Activated CD4-positive, alpha-beta T cell treated with anti-CD3 and anti-CD28 coated beads, Interleukin-2, amount 50 U/mL, for 1 hour (primary cell): ENCODE measurements at places on chromosomes 2 and 18.
A peak's percentile ranks its signal among the peaks of the same experiment; 100 is the strongest.

DNA sequence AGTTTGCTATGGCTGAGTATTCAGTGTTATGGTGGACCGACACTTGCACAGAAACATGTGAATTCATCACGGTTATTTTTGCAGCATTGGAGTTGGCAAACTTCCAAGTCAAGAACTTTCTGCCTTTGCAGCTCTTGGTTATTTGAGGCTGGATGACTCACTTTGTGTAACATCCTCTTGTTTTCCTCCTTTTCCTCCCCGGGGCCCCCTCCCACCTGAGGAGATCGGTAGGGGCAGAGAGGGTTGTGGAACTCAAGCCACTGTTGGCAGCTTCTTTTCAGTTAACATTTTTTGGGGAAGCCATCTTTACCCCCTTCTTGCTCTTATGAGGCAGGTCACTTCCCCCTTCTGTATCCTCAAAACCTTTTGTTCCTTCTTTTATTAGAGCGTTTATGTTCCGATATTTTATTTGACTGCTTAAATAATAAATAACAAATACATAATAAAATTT lies 48.6 kb downstream of the DDX1 start:
- no peak for DNase-seq

- DNase-seq: no peak
These were observed 65.2 kb downstream of the POU3F3 start for GRCh38 chr2:104919127-104919526.

DNA sequence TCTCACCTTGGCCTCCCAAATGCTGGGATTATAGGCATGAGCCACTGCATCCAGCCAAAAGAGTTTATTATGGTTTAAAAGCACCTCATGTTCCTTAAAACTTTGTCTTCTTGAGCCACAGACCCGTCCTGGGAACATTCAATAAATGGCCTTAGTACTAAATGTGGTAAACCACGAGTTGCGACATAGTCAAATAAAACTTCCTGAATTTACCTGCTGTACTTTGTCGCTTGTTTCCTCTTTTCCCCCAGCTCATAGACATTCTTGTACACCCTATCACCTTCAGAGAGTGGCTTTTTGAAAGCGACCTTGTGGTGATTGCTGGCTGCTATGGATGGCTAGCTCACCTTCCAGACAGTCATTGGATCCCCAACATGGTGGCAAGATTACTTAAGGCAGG lies 310.4 kb downstream of the LRRTM1 start:
- no peak for DNase-seq

GRCh38 chr2:144523596-144524117 lies 3.7 kb upstream of the ZEB2 start:
- DNase-seq: no peak

DNA sequence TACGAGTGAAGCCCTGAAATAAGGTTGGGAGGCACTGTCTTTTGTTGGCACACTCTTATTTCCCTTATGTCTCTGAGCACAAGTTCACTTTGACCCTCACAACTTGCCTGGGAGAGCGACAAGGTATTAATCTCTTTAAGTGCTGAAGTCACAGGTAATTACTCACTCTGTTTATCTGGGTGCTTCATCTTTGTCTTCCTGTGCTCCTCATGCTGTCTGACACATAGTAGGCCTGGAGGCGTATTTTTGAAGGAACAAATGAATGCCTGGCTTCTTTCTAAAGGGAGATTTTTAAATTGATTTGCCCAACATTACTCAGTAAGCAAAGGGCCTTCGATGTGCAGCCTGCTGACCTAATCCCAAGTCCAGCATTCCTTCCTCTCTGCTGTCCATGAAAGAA lies 507.1 kb upstream of the TNP1 start:
- DNase-seq: no peak

- no peak for DNase-seq
These were observed 81.7 kb downstream of the ARHGEF4 start for GRCh38 chr2:130918393-130918792.

- no peak for DNase-seq
These were observed 443.5 kb downstream of the XIRP2 start for GRCh38 chr2:167331636-167332232.

DNA sequence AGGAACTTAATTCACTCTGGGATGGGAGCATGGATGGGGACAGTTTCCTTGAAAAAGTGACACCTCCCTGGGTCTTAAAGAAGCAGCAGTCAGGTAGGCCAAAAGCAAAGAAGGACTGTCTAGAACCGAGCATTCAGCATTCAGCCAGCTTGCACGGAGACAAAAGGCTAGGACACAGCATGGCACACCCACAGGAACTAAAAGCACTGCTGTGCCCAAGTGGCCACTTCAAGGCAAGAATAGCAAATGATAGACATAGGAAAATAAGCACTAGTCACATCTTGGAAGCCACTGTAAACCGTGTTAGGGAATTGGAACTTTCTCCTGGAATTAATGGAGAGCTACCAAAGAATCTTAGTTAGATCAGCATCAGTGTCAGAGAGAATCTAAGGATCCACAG lies 47.0 kb downstream of the LRP2 start:
- DNase-seq: no peak

DNA sequence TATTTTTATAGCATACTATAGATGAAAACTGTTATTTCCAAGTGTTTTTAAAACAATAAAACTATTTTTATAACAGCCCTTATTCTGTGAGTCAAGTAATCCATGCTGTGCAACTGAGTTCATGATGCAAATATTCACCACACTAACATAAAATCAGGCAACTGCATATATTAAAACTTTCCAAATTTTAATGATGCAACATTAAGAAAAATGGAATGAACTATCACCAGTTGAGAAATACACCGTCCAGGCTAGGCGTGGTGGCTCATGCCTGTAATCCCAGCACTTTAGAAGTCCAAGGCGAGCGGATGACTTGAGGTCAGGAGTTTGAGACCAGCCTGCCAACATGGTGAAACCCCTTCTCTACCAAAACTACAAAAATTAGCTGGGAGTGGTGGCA lies 114.5 kb downstream of the CDH2 start:
- DNase-seq: no peak

DNA sequence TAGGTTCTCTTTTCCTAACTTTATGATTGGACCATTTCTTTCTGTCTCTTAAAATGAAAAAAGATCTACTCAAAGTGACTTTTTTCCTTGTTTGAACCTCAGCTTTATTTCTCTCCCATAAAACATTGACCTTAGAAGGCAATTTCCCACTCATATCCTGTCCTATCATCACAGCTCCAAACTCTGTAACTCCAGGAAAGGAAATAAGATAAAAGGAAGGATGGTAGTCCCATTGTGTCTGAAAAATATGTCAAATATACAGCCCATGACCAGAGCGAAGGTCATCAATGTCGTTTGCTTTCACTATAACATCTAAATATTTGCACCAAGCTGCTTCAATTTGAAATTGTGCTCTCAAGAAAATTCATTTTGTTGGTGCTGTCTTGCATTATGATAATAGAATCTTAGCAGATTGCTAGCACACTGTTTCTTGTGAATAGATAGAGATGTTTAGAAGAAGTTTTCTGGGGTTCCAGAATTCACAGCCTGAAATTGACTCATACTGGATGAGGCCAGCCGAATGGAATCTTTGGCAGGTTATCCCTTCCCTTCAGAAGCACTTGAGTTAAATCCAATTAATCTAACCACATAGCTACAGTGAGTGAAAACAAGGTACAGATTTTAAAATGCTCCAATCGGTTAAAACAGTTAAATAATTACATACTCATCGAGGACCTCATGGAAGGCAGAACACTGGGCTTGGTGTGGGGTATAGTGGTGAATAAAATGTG lies 95.1 kb downstream of the CRIM1 start:
- no peak for DNase-seq

DNA sequence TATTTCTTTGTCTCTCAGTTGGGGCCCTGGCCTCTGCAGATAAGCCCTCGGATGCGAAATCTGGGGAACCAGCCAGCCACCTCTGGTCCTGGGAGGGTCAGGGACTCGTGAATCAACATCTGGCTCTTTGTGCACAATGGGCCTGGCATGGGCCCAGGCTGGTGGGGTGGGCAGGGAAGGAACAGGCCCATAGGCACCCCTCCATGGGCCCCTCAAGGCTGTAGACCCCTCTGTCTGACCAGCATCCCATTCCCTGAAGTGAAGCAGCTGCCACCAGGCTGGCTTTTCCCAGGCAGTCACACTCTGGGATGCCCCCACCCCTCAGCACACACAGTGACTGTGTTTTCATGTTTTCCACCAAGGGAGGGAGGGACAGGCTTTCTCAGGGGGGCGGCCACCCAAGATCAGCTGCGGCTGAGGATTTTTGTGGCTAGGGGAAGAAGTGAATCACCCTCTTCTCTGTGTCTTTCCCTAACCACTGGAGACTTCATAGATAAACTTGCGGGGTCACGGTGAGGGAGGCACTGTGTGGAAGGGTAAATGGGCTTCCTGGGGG lies 166.0 kb downstream of the AGAP1 start:
- no peak for DNase-seq

GRCh38 chr18:57950542-57950941 lies 93.5 kb upstream of the NEDD4L start:
- no peak for DNase-seq

- no peak for DNase-seq
These were observed 26.8 kb downstream of the MOGAT1 start for GRCh38 chr2:222698276-222698675.

- DNase-seq: no peak
These were observed 28.4 kb upstream of the SELENOI start for GRCh38 chr2:26317377-26318105.

- DNase-seq: peak; percentile 8
These were observed 157.9 kb downstream of the ANKRD44 start for GRCh38 chr2:197152451-197153228.

GRCh38 chr2:66748939-66749338 lies 314.0 kb downstream of the MEIS1 start:
- DNase-seq: no peak

DNA sequence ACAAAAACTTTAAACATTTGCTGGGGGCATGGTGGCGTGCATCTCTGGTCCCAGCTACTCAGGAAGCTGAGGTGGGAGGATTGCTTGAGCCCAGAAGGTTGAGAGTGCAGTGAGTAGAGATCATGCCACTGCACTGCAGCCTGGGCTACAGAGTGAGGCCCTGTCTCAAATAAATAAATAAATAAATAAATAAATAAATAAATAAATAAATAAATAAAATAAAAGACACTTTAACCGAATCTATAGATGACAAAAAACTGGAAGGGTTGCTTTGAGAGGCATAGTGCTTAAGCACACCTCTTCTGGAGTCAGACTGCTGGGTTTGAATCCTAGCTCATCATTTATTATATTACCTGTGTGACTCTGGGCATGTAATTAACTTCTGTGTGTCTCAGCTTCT lies 21.2 kb upstream of the CHN1 start:
- DNase-seq: no peak

DNA sequence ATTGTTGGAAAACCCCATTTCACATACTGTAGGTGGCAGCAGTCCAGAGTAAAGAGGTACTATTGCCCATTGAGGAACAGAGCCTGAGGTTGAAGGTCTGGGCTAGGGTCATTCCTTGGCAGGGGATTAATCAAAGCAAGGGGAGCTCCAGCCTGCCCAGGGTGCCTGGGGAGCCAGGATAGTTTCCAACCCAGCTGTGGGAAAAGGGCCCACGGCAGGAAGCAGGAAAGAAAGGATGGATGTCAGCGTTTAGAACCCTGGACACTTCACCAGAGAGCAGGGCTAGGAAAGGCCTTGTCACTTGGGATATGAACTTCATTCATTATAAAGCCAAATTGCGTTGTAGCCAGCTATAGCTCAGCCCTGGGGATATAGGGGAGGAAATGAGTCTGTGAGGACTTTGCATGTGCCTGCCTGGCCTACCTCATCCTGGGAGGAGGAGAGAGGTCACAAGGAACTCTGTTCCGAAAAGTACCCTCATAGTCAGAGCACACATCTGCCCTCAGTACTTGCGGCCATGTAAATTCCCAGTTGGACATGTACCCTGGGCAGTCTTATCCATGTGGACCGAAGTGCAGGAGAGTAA lies 140.2 kb upstream of the COPS8 start:
- no peak for DNase-seq

DNA sequence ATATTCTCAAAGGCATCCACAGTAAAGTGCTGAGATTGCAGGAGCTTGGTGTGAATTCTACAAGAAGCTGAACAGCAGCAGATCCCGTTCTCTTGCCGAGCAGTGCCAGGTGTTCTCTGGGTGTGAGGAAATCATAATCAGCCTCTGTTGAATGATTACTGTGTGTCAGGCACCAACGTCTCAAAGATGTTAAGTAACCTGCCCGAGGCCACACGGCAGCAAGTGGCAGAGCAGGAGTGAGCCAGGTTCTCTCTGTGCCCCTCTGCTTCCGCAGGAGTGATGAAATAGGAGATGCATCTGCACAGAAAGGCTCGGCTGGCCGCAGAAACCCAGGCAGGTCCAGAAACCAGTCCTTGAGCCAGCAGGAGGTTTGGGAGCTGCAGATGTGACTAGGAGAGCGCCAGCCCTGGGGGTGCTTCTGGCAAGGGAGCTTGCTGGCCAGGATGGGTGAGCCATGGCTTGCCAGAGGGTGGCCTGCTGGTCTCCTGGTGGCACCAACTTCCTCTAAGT lies 68.4 kb downstream of the COPS7B start:
- DNase-seq: no peak

- no peak for DNase-seq
These were observed 75.5 kb downstream of the NPAS2 start for GRCh38 chr2:100895402-100895801.

DNA sequence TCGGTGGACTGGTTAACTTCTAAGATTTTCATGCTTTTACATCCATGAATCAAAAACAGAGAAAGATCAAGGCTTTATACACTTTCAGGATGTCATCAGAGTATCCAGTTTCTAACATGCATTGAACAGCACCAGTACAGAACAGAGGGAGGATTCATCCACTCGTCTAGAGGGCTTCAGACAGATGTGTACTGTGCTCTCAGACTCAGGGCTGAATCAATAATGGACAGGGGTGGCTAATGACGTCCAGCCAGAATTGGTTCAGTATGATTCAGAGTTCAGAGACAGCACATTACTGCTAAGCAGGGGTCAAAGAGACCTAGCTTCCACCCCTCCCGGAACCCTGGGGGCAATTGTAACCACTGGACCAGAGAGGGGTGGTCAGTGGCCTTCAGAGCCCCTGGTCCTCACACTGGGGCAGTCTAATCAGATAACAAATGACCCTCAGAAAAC lies 37.3 kb downstream of the RNU4ATAC start:
- no peak for DNase-seq

DNA sequence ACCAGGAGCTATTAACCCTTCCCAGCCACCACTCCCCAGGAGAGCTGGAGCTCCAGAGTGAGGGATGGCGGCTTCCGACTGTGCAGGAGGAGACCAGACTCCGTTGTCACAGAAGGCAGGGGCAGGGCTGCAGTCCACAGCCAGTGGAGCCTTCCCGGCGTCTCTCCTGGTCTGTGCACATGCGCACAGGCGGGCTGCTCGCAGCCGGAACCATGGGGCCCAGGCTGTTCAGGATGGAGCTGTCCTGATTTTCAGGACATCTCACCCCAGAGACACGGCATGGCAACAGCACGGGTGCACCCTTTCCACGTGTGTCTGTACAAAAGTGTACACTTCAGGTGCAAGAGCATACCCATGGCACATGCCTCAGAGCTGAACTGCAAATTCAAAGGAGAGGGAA lies 28.9 kb downstream of the EIPR1 start:
- no peak for DNase-seq

DNA sequence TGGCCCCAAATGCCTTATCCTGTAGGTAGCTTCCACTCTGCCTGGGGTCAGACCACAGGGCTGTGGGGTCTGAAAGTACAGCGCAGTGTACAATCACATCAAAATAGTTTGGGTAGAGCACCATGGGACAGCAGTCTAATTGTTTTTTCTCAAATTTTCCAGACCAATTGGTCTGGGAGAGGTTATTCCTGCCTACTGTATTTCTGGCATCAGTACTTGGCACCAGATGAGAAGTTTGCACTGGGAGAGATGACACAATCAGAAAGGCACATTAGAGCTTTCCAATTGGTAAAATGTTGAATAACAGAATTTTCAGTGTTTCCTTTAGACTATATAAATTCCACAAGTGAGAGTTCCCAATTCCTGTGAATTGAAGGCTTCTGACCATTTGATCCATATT lies 30.9 kb upstream of the LRRTM1 start:
- no peak for DNase-seq
